ENCODE measurements at places on chromosomes 12 and 14.

DNA sequence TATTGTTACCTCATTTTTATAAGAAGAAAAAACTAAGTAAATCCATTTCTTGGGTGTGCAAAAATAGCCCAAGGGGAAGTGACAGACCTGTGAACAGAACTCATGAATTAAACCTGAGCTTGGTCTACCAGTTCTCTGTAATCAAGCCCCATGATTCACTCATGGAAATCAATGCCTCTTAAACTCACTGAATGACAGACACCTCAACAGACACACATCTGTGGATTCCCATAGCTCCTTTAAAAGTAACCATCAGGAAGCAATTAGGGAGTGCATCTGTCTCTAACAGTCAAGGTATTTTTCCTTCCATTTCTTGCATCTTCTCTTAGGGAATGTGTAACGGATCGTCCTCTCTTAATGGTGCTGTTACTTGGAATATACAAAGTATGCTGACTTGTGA is 215.0 kb upstream of the EEA1 start:
- DNase-seq = no peak

- DNase-seq = no peak
These were observed 115.4 kb downstream of the PDE3A start for GRCh38 chr12:20483776-20484175.

DNA sequence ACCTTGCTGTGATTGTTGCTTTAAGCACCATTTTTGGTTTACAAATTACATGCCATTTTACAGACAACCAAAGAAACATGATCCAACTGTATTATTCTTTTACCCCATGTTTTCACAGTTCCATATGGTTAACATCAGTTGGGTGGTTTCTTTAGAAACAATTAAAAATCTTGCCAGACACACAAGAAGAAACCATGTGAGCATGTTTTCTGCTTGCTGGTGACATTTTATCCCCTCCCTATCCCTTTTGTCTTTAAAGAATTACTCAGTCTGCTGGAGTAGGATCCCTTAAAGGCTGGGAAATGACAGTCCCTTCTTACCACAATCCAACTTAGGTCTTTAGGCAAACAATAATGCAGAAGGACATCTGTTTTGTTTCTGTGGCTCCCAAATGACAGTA is 121.8 kb upstream of the PLXNC1 start:
- DNase-seq = no peak

DNA sequence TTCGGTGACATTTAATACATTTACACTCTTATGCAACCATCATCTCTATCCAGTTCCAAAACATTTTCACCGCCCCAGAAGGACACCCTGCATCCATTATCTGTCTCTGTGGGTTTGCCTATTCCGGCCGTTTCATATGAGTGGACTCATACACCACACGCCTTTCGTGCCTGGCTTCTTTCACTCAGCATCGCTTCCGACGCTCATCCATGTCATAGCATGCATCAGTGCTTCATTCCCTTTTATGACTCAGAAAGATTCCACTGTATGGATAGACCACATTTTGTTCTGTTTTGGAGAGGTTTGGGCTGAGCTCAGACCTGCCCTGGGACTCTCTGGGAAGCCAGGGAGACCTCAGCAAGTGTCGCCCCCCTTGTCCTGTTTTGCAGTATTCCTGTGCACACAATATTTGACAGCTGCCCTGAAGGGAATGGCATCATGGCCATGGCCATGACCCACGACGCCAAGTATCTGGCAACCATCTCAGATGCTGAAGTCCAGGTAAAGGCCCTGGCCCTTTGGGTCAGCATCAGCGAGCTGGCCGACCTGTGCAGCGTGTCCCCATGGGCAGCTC is 23.8 kb downstream of the CFAP251 start:
- no peak for DNase-seq

GRCh38 chr12:48815126-48816110 is 2.9 kb upstream of the CACNB3 start:
- peak; percentile 68 for DNase-seq

DNA sequence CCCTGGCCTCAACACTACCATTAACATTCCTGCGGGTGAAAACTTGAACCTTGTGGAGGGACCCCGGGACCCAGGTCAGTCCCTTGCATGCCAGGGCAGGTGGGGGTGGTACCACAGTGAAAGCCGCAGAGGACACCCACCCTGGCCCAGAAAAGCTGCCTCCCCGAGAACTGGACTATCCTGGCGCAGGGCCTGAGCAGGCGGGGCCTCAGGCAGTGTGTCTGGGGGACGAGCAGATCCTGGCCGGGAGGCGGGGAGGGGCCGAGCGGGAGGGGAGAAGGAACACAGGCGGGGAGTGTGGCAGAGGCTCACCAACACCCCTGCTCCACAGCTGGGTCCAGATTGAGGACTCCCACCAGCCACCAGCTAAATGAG is 10.0 kb downstream of the AHNAK2 start:
- DNase-seq = no peak

- no peak for DNase-seq
These were observed 10.8 kb upstream of the PPP1R13B start for GRCh38 chr14:103858063-103858781.

- DNase-seq = no peak
These were observed 3.8 kb downstream of the VSX2 start for GRCh38 chr14:74243051-74243450.

All from GM20000 (cell line).